ENCODE measurements at places on chromosomes 3 and 15. TPM values are rescaled to one million over a fixed set of nuclear protein-coding genes. Genes with fewer than 3 reads are reported as not detected.

The TMEM212 gene
- total RNA-seq, result not detected

The EOMES gene
- 20.0 TPM for total RNA-seq

The TMEM158 gene
- 21.3 TPM for total RNA-seq

The SEMA7A gene
- total RNA-seq, result 59.2 TPM

The UROC1 gene
- total RNA-seq, result not detected

The C2CD4B gene
- 1.6 TPM for total RNA-seq

The THPO gene
- 0.63 TPM for total RNA-seq

The TM2D3 gene
- 111 TPM for total RNA-seq

The COL6A5 gene
- not detected for total RNA-seq

The GOLGA6L2 gene
- not detected for total RNA-seq

The HDAC11 gene
- 14.7 TPM for total RNA-seq

The TRPM1 gene
- not detected for total RNA-seq

The SORD gene
- total RNA-seq, result 7.8 TPM

The CCDC12 gene
- 36.9 TPM for total RNA-seq

The SCG5 gene
- 134 TPM for total RNA-seq

The SYNPR gene
- 45.7 TPM for total RNA-seq

The GOLGA8O gene
- not detected for total RNA-seq

The TICRR gene
- total RNA-seq, result 6.6 TPM

The LRRC2 gene
- 5.9 TPM for total RNA-seq

The DRD3 gene
- not detected for total RNA-seq

The KY gene
- total RNA-seq, result 0.94 TPM

The CASR gene
- 0.31 TPM for total RNA-seq

The CDCP1 gene
- 1.6 TPM for total RNA-seq

The TLR9 gene
- total RNA-seq, result 0.31 TPM

The LSAMP gene
- 91.4 TPM for total RNA-seq

The ZPLD1 gene
- total RNA-seq, result not detected

The PGBD4 gene
- total RNA-seq, result 4.7 TPM

The ANKRD63 gene
- 0.94 TPM for total RNA-seq

The RARRES1 gene
- 2.5 TPM for total RNA-seq

The NEIL1 gene
- total RNA-seq, result 63.9 TPM

The NR2C2 gene
- total RNA-seq, result 134 TPM

The DAZL gene
- not detected for total RNA-seq

The PAQR5 gene
- total RNA-seq, result 0.31 TPM

The PDE12 gene
- 23.5 TPM for total RNA-seq

The CRABP1 gene
- total RNA-seq, result 5.3 TPM

The PLA2G4E gene
- not detected for total RNA-seq

The ACTC1 gene
- under 0.01 TPM for total RNA-seq

The C3orf22 gene
- not detected for total RNA-seq
